ENCODE measurements at places on chromosomes 7 and 10. TPM values are rescaled to one million over a fixed set of nuclear protein-coding genes. Genes with fewer than 3 reads are reported as not detected.

Gene HOXA5
- 1.3 TPM for total RNA-seq

Gene OIT3
- total RNA-seq = 1.2 TPM

Gene LLCFC1
- not detected for total RNA-seq

Gene RADIL
- total RNA-seq = 1.3 TPM

Gene H2BK1
- total RNA-seq = not detected

Gene ZCWPW1
- 2.4 TPM for total RNA-seq

Gene MSS51
- 0.35 TPM for total RNA-seq

Gene ZNF425
- total RNA-seq = 2.3 TPM
